Left lung (tissue), 14 donors: ENCODE measurements at places on chromosomes 16 and 17. TPM values are rescaled to one million over a fixed set of nuclear protein-coding genes. Genes with fewer than 3 reads are reported as not detected.

GRCh38 chr17:4436846-4437245 lies 3.1 kb downstream of the SPNS3 start:
- DNase-seq = no peak

DNA sequence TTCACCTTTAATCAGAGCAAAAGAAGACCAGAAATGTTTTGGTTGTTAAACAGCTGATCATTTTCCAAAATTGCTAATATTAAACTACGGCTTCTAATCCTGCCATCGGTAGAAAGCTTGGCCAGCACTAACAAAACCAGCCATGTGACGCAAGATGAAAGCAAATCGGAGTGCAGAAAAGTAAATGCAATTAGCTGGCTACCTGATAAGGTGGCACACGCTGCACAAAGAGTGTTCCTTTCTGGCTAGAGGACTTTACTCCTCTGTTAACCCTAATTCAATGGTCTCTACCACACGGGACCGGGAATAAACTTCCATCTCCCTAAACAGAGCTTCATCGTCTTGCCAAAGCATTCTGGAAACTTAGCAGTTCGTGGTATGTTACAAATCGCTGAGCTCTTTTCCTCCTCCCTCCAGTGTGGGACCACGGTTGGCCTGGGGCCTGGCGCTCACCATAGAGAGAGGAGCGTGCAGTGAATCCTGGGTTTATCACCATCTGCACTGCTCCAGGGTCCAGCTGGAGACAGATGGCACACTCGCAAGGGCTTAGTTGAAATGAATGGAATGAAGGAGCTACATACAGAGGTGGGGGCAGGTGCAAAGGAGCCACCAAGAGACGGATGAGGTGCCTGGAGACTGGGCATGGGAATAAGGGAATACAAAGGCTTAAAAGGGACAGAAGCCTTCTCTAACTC lies 10.1 kb upstream of the COG1 start:
- DNase-seq = no peak

Gene SSTR5
- polyA plus RNA-seq = not detected

DNA sequence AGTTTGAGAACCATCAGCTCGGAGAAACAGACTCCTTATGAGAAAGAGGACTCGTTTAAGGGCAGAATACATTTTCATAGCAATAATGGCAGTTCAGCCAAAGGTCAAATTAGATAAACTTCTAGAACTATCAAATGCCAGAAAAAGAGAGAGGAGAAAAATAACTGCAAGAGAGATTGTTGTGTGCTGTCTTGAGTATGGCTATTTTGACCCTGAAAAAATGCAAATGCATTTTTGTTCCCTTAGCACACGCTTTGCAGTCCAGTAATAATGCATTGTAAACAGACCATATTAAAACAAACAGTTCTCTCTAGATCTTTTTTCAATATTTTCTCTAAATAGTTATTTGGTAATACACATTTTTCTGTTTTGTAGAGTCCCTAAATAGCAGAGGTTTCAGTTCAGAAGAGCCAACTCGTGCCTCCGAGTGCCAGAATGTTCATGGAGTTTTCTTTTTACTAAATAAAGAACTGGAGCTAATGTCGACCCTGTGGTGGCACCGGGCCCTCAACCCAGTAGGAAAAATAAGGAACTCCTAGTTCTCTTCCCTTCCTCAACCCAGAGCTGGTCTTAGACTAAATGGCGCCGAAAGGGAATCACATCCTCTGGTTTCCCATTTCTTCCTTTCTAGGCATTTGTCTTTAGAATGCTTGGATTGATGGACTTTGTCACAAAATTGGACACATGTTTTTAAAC lies 298.0 kb downstream of the MAP2K4 start:
- peak; percentile 10 for DNase-seq

GRCh38 chr17:68511671-68512246 lies 471 bp upstream of the PRKAR1A start:
- peak; percentile 91 for DNase-seq
